ENCODE measurements at places on chromosomes 2 and 18.

DNA sequence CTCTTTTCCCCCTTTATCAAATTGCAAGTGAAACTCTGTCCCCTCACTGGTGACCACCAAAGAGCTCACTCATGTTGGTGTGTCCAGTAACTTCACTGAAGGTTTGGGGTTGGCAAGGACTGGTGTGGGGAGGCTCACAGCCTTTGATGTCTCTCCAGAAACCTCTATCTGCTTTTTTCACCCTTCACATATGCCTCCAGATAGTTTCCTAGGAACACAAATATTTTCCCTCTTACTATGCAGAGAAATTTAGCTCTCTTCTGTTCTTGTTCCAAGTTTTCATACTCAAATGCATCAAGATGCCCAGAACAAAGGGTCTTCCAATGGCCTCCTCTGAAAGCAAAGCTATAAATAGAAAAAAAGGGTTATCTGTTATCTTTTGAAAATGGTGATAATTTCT lies 20.7 kb downstream of the DTNA start:
- DNase-seq = no peak

DNA sequence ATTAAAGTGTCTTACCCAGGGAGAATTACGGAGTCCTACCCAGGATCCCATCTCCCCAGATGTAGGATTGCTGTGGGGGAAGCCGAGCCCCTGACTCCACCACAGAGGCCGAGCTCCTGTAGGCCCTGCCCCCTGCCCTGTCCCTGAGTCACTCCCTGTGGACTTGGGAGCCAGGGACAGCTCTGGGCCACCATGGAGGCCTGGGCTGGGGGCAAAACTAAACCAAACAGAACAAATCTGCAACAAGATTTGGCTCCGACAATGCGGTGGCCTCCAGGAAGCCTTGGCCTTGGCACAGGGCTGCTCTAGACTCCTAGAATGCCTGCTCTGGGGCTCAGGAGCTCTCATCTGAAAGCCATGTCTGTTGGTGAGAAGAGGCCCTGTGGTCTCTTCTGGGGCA lies 99.3 kb upstream of the PXDN start:
- DNase-seq = no peak

- no peak for DNase-seq
Observed at GRCh38 chr2:238168196-238169047, 9.7 kb downstream of the ERFE start.

- no peak for DNase-seq
Observed at GRCh38 chr2:19580830-19581229, 222.4 kb upstream of the OSR1 start.

DNA sequence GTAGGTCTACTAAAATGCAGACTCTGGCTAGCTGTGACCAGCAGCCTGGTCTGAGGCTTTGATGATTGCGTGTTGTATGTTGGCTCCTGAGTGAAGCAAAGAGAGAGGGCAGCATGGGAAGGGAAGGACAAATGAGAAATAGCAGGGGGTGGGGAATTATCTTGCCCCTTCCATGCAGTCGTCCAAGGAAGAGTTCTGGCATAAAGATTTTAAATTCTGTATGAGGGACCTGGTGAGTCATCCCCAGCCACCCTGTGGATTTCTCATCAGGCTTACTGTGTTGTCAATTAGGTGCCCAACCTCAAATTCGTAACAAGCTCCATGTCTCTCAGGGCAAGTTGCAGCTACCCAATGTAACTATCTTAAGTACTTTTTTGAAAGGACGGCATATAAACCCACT lies 72.1 kb upstream of the NOSTRIN start:
- no peak for DNase-seq

- no peak for DNase-seq
Observed at GRCh38 chr2:20178249-20178607, 46.7 kb downstream of the SDC1 start.

GRCh38 chr18:51253476-51253875 lies 56.0 kb upstream of the MEX3C start:
- no peak for DNase-seq

GRCh38 chr2:111938392-111938791 lies 40.0 kb downstream of the MERTK start:
- no peak for DNase-seq

DNA sequence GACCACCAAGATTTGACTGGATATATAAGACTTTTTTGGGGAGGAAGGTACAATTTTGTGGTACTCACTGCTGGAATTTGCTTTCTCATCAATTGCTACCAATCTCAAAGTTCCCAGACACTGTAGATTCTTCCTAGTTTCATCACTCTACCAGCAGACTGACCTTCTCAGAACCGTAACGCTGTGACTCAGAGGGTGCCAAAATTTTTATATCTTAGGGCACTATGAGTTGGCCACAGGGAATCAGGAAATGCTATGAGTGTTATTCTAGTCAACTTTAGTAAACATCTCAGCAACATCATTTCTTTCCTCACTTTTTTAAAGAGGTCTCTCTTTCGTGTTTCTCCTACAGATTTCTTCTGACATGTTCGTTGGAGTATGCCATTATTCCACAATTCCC lies 499.0 kb downstream of the TMX3 start:
- DNase-seq = no peak

- peak; percentile 33 for DNase-seq
Observed at GRCh38 chr2:20411361-20411894, 35.4 kb upstream of the RHOB start.

DNA sequence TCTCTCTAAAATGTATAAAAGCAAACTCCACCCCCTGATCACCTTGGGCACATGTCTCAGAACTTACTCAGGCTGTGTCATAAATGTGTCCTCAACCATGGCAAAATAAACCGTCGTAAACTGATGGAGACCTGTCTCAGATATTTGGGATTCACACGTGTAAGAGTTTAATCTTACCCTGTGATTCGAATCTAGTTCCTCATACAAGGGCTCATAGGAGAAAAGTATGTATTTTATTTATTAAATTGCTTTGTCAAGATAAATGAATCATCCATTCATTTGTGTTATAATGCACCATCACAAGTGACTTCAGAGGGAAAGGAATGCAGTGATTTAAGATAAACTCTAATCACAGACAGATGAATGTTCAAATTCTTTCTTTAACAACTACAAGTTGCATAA lies 712.5 kb upstream of the LRATD1 start:
- no peak for DNase-seq

DNA sequence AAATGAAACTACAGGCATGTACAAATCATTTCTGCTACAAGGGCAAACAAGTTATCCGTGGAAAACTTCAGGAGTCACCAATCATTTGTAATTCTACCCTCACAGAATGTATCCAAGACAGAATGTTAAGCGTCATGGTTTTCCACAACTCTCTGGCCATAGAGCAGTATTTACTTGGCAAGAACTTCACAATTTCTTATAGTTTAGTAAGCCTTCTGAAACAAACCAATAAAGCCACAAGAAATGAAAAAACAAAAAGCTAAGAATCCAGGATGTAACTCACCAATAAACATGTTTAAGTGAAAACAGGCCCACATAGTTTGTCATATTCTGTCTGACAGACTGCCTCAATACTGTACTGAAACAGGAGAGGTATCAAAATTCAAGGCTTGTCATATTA lies 70.3 kb downstream of the LNPK start:
- DNase-seq = no peak

DNA sequence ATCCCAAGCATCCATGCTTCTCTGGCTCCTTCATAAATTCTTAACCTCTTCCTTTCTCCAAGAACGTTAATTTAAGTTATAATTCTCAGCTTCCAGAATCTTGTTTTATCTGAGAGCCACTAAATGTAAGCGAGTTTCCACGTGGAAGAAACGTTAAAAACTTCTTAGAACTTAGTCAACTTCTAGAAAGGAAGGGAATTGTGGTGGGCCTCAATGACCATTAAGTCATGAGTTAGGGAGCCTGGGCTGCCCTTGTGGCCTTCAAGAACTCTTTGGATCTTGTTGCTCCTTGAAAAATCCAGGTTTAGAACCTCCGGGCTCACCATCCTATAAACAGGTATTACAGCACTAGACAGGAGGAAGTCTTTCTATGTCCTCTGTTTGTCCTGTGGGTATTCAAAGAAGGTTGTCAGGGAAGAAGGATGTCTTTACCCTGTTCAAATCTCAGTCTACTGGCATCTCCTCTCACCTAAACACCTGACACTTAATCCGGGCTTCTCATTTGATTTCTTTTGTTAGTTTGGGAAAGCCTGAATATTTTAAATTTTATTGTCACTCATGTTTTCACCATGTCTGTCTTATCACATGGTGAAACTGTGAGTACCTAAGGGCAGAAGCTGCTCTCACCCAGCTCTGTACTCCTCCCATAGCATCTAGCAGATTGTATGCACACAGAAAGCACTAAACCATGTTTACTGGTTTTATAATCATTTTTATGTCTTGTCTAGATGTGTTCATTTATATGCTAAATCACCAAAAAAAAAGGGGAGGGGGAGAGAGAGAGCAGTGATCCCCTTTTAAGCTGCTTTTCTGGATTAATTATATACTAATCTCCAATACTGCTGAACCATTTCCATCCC lies 6.3 kb downstream of the RND3 start:
- no peak for DNase-seq

DNA sequence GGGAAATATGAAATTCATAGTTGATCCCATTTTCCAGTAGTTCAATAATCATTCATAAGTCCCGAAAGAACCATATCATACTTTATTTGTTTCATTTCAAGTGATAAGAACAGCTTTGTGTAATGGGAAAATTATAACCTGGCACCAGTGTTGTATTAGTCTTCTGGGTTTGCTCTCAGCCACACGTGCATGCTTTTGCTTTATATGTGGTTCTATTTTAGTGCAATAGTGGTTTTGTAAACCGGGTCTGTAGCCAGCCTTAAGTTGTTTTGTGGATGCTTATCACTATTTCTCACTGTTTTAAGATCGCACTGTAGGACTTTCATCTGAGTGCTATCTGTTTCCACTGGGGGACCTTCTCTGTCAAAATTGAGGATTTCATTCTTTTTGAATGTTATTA lies 203.8 kb downstream of the PTPRM start:
- DNase-seq = no peak

DNA sequence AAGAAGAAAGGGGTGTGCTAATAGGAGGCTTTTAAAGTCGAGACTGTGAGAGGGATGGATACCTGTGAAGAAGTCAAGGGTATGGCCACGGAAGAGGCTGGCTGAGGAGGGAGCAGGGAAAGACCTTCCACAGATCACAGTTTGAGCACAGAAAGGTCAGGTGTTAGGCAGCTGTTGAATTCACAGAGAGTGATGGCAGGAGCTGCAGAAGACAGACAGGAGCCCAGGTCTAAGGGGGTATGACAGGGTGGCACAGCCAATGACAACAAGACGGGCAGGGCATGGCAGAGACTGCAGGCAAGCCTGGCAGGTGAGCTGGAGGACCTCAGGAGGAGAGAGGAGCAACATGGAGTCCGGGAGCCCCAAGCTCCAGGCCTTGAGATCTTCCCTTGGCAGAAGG lies 163.1 kb downstream of the LAMA1 start:
- no peak for DNase-seq

All from hippocampal formation (tissue), 2 donors.